ENCODE measurements at places on chromosomes 7 and 10.

- no peak for DNase-seq
Measured at GRCh38 chr7:108149908-108150307, 19.7 kb upstream of the LAMB4 start.

- no peak for DNase-seq
Measured at GRCh38 chr10:112763916-112764520, 186.0 kb upstream of the TCF7L2 start.

DNA sequence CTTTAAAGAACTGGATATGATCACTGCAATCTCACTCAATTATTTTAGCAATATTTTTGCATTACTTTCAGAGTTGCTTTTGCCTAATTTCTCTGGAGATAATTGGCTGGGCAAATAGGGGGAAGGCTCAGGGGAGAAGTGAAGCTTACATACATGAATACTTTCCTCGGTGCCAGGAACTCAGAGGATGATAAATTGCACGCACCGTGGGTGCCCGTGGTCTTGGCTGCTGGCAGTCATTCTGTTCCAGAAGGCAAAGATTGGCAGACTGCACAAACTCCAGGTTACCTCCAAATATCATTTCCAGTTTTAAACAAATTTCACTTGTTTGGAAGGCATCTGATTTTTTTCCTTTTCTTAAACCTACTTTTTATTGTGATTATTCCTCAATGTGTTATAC is 197.8 kb upstream of the TMEM72 start:
- DNase-seq = no peak

- DNase-seq = no peak
Measured at GRCh38 chr10:10797513-10797912, 220.2 kb upstream of the CELF2 start.

DNA sequence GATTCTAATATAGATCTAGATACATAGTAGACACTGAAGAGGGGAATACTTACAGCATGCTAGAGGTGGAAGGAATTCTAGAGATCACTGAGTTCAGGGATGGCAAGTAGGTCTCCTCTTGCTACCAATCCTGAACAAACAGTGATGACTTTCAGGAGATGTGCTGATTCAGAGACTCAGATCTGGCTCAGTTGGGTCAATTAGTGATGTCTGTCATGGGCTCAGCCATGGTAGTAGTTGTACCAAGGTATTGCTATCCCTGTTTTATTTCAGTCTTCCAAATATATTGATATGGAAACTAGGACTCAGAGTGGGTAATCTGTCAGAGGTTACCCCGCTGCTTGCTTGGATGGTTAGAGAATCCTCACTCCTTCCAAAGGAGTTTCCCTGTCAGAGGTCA is 38.5 kb downstream of the UNC5B start:
- DNase-seq = no peak

- no peak for DNase-seq
Measured at GRCh38 chr10:88755753-88756152, 4.1 kb upstream of the LIPN start.
